ENCODE measurements at places on chromosomes 12 and 14. TPM values are rescaled to one million over a fixed set of nuclear protein-coding genes. Genes with fewer than 3 reads are reported as not detected.

The CAMKK2 gene
- total RNA-seq, result 20.3 TPM

The ANKRD33 gene
- total RNA-seq, result 0.09 TPM

The OTX2 gene
- not detected for total RNA-seq

The C14orf180 gene
- total RNA-seq, result not detected

The DUSP6 gene
- total RNA-seq, result 478 TPM

The PPP1CC gene
- 113 TPM for total RNA-seq

The KRT2 gene
- total RNA-seq, result not detected

The FGF6 gene
- total RNA-seq, result not detected

The B4GALNT3 gene
- not detected for total RNA-seq

The SIRT4 gene
- total RNA-seq, result 2.5 TPM

The MIA2 gene
- 15.1 TPM for total RNA-seq

The ESR2 gene
- total RNA-seq, result under 0.01 TPM

The FZD10 gene
- 1.8 TPM for total RNA-seq

The HOTAIR gene
- not detected for total RNA-seq

The KRT8 gene
- 9.4 TPM for total RNA-seq

The CALCOCO1 gene
- 86.2 TPM for total RNA-seq

The NFE2 gene
- total RNA-seq, result not detected

The CACNA2D4 gene
- total RNA-seq, result 0.60 TPM

The NAA30 gene
- total RNA-seq, result 17.7 TPM

The NANOG gene
- total RNA-seq, result not detected

The SCNN1A gene
- total RNA-seq, result 0.43 TPM

The MORN3 gene
- 0.17 TPM for total RNA-seq

The RASSF8 gene
- 39.3 TPM for total RNA-seq

The RTN1 gene
- total RNA-seq, result 0.09 TPM

The CMAS gene
- 21.8 TPM for total RNA-seq

The ADAMTS20 gene
- total RNA-seq, result not detected

The KRT72 gene
- not detected for total RNA-seq

The DHRS4L2 gene
- 12.1 TPM for total RNA-seq

The SLCO1B1 gene
- total RNA-seq, result not detected

The PZP gene
- total RNA-seq, result 0.11 TPM

The OR10P1 gene
- total RNA-seq, result not detected

The PALS1 gene
- 37.5 TPM for total RNA-seq

The DLK1 gene
- not detected for total RNA-seq

The SERPINA9 gene
- not detected for total RNA-seq

The KRT73 gene
- not detected for total RNA-seq

The ENDOU gene
- total RNA-seq, result under 0.01 TPM

The SYNDIG1L gene
- not detected for total RNA-seq

The AP5M1 gene
- 18.0 TPM for total RNA-seq

The DTX1 gene
- 2.9 TPM for total RNA-seq

The ZFHX2 gene
- total RNA-seq, result 0.11 TPM

The HSP90B1 gene
- total RNA-seq, result 909 TPM

The TAS2R7 gene
- total RNA-seq, result 0.09 TPM

The MGST1 gene
- 8.3 TPM for total RNA-seq

The FGF23 gene
- total RNA-seq, result not detected

The SOAT2 gene
- not detected for total RNA-seq

The CACNA1C gene
- total RNA-seq, result 0.33 TPM

The EIF2S1 gene
- total RNA-seq, result 189 TPM

The DDN gene
- total RNA-seq, result 0.11 TPM

The MAP1LC3B2 gene
- 0.43 TPM for total RNA-seq

The MSRB3 gene
- total RNA-seq, result 47.9 TPM

The SLC2A13 gene
- total RNA-seq, result 7.9 TPM

The LRRC10 gene
- not detected for total RNA-seq

The GPX2 gene
- not detected for total RNA-seq

The PTMS gene
- total RNA-seq, result 46.1 TPM

The PMCH gene
- total RNA-seq, result not detected

The HEATR5A gene
- 34.5 TPM for total RNA-seq

Measured in dermis lymphatic vessel endothelial cell (primary cell).